ENCODE measurements at places on chromosomes 4 and X. TPM values are rescaled to one million over a fixed set of nuclear protein-coding genes. Genes with fewer than 3 reads are reported as not detected.

Gene ZNF732
- 0.77 TPM for total RNA-seq

Gene PALLD
- total RNA-seq: 92.7 TPM

Gene PASD1
- not detected for total RNA-seq

Gene PYURF
- 53.2 TPM for total RNA-seq

Gene ACOT9
- 66.1 TPM for total RNA-seq

Gene SSX4B
- total RNA-seq: not detected

Gene COL25A1
- under 0.01 TPM for total RNA-seq

Gene ZMAT1
- total RNA-seq: 0.13 TPM

Gene BMP3
- total RNA-seq: 0.38 TPM

Gene KIF4A
- 0.64 TPM for total RNA-seq

Gene PFKFB1
- 0.13 TPM for total RNA-seq

Gene UCP1
- total RNA-seq: not detected

Gene SHISA3
- not detected for total RNA-seq

Gene FHDC1
- 0.53 TPM for total RNA-seq

Gene GAGE12E
- total RNA-seq: not detected

Gene MGARP
- 0.13 TPM for total RNA-seq

All from bronchial epithelial cell (primary cell).